ENCODE measurements at places on chromosomes 7 and 10.
A peak's percentile ranks its signal among the peaks of the same experiment; 100 is the strongest.

- DNase-seq, result no peak
Measured at GRCh38 chr7:4164556-4164955, 517.5 kb upstream of the FOXK1 start.

- DNase-seq, result no peak
Measured at GRCh38 chr10:1284076-1284475, 227.9 kb downstream of the WDR37 start.

DNA sequence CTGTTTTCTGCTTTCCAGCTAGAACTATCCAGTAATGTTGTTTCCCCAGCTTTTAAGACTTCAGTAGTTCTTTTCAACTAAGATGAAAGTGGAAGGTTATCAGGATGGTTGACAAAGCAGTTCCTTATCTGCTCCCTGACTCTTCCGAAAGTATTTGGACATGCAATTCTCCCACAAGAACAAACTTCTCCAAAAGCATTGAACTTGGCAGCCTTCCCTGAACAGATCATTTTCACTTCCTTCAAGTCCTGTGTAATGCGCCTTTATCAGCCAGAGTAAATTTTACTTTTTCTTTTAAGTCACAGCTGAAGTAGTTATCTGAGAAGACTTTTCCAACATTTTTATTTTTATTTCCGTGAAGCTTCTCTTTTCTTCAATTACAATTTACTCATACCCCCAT is 39.7 kb downstream of the CDC14C start:
- DNase-seq, result no peak

DNA sequence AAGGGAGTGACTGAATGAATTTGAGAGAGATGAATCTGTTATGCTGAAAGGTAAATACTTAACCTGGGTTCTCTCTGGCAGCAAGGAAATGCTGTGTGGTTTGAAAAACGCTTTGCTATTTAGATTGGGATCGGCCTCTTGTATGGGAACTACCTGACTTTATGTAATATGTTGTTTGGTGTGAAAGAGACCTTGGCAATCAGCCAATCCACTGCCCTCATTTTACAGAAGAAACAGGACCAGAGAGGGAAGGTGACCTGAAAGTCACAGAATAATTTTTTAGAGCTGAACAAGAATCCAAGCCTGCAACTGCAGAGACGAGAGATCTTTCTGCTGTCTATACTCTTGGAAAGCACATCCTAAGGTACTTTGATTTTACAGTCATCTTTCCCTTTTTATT is 1.0 kb downstream of the BUD31 start:
- DNase-seq, result no peak

DNA sequence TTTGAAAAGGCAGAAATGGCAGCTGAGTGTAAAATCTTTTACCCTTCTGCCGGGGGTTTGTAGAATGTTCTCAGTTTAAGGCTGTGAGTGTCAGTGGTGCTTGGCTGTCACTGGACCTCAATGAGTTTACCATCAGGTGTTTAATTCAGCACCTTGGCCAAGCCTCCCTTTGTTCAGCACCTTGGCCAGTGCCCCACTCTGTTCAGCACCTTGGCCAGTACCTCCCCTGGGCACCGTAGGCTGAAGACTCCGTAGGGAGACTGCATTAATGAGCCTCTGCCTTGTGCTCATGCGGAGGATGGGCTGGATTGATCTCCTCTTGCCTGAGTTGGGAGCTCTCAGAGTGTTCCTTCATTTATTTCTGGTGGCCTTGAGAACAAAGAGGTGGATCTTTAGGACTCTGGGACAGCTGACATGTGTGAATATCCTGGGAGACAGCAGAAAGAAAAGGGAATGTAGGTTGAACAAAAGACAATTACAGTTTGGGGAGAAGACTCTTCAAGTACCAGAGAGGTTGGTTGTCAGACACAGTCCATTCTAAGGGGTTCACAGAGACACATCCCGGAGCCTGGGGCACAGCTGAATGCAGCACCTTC is 1.6 kb downstream of the FAM24A start:
- DNase-seq, result peak; percentile 14

DNA sequence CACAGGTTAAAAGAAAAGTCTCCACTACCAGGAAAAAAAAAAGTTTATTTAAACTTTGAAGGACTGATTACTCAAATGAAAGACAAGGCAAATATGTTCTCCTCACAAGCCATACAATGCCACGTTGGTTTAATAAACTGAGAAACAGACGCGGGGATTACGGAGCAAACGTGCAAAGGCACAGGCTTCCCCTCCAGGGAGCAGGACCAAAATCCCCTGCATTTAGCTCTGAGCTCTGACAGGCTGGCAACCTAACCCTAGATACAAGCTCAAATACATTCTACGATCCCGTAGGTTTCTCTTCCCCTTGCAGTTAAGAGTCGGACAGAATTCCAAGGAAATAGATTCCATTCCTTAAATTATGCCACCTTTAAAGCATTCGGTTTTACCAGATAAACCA is 7.7 kb upstream of the GRB10 start:
- no peak for DNase-seq

DNA sequence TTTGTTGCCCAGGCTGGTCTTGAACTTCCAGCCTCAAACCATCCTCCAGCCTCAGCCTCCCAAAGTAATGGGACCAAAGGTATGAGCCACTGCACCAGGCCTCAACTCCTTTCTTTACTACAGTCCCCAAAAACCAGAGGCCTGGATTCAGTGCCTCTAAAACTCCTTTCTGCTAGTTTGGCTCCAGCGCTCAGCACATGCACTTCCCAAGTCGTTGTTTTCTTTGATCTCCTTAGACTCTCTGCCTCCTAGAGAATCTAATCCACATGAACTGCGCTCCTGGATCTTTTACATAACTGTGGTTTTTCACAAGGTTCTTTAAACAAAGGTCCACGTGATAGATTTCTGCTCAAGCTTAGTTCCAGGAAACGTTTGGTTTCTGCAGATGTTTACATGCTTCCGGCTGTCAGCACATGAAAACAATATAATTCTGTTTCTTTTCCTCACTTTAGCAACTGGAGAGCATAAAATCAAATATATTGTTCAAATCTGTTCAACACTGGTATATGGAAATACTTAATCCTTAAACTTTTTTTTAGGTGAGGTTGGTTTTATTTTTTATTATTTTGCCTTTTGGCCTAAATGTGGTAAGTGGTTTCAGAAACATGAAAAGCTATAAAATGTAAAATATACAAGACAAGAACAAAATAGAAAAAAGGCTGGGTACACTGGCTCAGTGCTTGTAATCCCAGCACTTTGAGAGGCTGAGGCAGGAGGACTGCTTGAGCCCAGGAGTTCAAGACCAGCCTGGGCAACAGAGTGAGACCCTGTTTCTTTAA is 270.5 kb upstream of the MKLN1 start:
- DNase-seq, result no peak

DNA sequence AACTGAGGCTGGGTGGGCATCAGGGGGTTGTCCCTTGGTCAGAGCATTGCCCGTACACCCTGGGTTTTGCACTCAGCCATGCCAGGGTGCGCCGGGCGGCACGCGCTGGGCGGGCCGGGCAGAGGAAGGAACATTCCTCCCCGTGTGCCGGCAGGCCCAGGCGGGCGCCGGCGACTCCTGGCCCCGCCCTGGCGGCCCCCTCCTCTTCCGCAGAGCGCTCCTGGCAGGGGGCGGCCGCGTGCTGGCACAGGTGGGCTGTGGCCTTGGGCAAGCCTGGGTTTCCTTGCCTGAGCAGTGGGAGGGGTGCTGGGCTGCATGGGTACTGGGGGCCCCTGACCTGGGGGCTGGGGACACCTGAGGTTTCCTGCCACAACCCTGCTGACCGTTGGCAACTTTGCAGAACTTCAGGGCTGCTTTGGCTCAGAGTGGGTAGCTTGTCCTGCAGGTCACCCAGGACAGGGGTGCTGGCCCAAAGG is 3.9 kb downstream of the LFNG start:
- no peak for DNase-seq

DNA sequence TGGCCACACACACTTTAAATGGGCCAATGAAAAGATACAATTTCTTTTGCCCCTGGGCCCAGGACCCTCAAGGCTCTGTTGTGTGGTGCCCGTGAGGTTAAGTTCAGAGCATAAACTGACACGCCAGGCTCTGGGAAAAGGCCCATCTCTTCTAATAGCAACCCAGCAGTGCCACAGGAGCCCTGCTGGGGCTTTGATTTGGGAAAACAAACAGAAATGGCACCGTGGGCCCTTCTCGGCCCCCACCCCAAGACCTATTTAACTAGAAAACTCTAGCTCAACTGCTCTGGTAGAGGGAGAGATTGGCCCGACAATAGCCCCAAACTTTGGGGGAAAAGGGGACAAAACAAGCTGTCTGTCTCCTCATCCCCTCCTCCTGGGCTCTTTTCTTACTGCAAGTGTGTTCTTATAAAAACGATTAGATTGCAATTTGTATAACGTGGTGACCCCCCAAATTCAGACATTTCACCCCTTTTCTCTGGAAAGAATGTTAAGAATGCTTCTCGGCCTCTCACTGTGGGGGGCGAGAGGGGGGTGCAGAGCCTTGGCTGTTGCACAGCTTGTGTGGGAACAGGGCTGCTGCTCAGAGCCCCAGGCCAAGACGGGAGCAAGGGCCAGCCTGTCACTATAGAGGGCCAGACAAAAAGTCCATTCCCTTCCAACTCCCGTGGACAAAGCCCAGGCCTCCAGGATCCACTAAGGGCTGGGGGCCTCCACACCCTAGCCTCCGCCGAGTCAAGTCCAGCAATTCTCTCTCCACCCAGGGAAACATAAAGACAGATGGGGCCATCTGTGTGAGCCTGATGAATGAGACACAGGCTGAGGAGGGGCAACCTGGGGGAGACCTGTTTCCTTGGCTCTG is 26.8 kb downstream of the DPCD start:
- no peak for DNase-seq

GRCh38 chr10:82813856-82814255 is 938.9 kb downstream of the NRG3 start:
- DNase-seq, result no peak

DNA sequence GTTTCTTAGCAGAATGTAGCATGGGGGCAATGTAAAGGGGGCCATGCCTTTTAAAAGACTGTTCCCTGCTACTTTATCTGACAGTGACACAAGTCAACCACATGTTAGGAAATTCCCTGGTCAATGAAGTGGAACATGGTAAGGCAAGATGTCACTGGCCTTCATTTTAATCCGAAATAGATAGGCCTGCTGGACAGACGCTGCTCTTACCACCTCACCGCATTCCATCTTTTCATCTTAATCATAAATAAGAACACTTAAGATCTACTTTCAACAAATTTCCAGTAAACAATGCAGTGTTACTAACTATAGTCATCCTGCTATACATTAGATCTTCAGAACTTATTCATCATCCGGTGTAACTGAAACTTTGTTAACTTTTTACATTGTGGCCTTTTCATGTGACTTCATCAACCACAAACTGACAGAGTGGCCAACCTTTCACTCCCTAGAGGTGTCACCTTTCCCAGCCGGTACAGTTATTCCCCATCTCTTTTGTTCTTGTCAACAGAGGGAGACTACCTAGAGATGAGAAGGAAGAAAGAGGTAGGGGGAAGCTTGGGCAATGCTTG is 15.6 kb downstream of the ASB4 start:
- DNase-seq, result no peak

- DNase-seq, result no peak
Measured at GRCh38 chr10:8294779-8295178, 240.3 kb downstream of the GATA3 start.

GRCh38 chr7:136677471-136678365 is 190.7 kb upstream of the CHRM2 start:
- no peak for DNase-seq

- DNase-seq, result no peak
Measured at GRCh38 chr10:103853428-103854264, 1.7 kb downstream of the SH3PXD2A start.

DNA sequence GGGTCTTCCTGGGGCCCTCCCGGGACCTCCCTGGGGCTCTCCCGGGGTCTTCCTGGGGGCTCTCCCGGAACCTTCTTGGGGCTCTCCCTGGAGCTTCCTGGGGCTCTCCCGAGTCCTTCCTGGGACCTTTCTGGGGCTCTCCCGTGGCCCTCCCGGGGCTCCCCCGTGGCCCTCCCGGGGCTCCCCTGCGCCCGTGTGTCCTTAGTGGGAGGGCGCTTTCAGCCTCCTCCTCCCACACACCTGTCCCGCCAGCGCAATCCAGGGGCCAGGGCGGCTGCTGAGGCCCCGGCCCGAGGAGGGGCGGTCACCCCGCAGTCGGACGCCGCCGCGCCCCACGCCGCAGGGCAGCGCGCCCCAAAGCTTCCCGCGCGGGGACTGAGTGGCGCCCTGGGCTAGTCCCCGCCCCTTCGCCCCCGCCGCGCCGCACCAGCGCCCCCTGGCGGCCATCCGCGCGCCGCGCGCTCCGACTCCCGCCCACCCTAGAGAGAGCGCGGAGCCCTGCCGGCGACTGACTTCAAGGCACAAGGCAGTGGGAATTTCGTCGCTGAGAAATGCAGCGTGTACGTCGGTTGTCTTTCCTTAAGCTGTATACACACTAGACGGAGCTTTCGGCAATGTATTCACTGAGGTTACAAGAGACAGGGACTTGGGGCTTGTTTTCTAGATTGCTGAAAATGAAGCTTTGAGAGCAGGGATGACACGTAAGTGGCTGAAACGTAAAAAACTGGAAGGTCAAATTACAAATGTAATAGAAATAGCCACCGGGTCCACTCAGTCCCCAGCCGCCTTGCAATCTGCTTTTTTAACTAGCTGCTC is 47.1 kb downstream of the INSIG1 start:
- peak; percentile 76 for DNase-seq

GRCh38 chr7:138903859-138904435 is 77.2 kb downstream of the KIAA1549 start:
- DNase-seq, result no peak

- DNase-seq, result no peak
Measured at GRCh38 chr10:69652857-69653199, 22.8 kb downstream of the FAM241B start.

GRCh38 chr10:59012839-59013238 is 163.6 kb upstream of the PHYHIPL start:
- DNase-seq, result no peak

- no peak for DNase-seq
Measured at GRCh38 chr10:130772676-130773075, 538.8 kb downstream of the TCERG1L start.

DNA sequence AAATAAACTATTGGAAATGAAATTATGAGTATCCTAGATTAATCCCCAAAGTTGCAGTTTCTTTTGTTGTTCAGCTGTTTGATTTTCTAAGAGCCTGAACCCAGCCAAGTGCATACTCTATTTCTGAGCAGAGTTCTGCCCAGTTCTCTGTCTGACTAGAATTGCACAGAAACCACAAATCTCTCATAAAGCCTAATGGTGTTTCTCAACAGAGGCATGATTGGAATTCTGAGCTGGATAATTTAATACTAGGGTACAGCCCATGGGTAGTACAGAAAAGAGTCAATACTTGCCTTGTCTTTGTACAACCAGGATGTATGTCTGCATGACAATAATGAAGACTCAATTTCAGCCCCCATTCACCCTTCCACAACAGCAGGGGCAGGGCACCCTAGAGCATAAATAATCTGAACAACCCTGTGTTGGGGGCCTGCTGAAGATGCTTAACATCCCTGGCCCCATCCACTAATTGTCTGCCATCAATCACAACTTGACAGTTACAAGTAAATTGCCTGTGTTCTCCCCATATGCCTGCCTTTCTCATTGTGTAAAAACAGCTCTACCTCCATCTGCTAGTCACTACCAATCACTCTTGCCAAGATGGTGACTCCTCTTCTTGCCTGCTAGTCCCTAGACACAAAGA is 114.4 kb downstream of the NPSR1 start:
- no peak for DNase-seq

Data from activated CD8-positive, alpha-beta memory T cell treated with anti-CD3 and anti-CD28 coated beads for 1 hour (primary cell).